ENCODE measurements at places on chromosomes 1 and 21. TPM values are rescaled to one million over a fixed set of nuclear protein-coding genes. Genes with fewer than 3 reads are reported as not detected.

DNA sequence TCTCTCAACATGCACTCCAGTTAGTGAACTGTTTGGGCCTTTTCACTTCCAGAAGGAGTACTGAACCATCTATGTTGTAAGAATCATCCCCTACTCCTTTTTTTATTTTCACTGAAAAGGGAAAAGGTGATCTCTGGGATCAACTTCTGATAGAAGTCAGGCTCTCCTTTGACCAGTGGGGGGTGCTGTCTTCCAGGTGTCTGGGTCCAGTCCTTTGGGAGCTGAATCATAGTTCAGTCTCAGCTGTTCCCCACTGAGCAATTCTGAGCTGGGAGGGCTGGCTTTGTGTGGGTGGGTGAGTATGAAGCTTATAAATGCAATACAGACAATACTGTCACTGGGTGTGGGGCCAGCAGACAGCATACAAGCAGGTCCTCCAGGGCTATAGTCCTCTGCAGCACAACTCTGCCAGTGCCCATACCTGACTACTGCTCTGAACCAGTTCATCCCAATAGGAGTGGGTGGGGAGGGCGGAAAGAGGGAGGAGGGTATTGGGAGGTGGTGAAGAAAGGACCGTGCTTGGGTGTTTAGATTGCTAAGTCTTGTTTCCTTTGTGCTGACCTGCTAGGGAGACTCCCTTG is 12.5 kb upstream of the SARS1 start:
- DNase-seq: no peak

GRCh38 chr1:89381618-89382017 is 17.8 kb downstream of the GBP6 start:
- DNase-seq: no peak

DNA sequence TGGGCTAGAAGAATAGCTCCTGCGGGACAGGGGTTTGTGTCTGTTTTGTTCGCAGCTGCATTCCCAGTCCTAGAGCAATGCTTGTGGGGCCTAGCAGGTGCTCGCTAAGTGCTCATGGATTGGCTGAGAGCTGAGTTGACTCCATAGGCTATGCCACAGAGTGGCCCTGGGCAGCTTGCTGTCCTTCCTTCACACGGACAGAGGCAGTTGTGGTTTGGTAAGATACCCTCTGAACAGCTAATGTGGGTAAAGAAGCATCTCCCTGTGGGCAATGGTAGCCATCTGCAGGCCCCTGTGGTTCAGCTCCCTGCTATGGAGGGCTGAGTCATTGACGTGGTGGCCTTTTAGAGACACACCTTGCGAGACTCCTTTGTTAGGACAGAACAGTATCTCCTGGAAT is 23.5 kb upstream of the LBR start:
- no peak for DNase-seq

- no peak for DNase-seq
Measured at GRCh38 chr1:222068937-222069336, 327.0 kb upstream of the DUSP10 start.

DNA sequence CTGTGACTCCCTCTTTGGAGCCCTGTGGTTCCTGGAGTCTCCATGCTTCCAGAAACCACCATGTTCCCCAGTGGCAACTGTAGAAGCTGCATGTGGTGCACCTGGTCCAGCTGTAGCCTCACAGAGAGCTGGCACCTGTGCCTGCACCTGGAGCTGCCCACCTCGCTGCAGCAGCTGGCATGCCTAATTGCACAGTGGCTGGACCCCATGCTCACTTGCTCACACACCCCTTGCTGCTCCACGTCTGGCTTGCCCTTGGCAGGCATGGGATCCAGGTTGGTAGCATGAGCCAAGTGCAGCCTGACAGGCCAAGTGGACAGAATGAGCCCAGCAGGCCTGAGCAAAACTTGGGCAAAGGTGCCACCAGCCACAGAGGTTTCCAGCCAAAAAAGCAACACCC is 680.1 kb downstream of the MATN1 start:
- DNase-seq: no peak

- DNase-seq: no peak
Measured at GRCh38 chr1:114458237-114458777, 52.7 kb downstream of the TRIM33 start.

DNA sequence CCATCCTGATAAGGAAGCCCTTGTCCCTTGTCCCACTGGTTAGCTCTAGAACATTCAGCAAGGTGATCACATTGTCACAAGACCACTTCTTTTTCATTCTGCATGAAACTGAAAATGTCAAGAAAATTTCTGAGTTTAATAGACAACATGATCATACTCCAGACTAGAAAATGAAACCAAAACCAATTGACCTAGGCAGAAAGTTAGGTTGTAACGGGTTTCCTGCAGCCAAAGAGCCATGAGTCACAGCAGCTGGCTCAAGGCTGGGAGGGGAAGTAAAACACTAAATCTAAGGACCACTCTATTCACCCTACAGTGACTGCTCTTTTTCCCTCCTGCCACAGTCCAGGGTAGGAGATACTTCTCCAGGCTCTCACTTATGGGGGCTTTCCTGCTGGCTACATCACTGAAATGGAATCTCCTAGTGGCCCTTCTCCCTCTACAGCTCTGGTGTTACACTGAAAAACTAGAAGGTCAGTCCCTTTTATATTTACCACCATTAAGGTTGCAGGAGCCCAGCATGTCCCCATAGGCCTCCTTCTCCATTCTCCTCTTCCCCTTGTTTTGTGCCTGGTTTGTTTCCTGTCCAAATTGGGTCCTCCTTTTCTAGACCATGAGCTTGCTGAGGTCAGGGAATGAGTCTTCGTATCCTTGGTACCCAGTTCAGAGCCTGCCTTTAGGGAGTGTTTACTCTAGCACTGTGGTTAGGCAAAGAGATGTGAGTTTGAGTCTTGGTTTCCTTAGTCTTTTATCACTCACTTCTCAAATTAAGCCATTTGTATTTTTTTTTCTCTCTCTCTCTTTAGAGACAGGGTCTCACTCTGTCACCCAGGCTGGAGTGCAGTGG is 236.5 kb upstream of the JUN start:
- DNase-seq: peak; percentile 39

GRCh38 chr1:234624724-234625117 is 14.7 kb upstream of the IRF2BP2 start:
- no peak for DNase-seq

DNA sequence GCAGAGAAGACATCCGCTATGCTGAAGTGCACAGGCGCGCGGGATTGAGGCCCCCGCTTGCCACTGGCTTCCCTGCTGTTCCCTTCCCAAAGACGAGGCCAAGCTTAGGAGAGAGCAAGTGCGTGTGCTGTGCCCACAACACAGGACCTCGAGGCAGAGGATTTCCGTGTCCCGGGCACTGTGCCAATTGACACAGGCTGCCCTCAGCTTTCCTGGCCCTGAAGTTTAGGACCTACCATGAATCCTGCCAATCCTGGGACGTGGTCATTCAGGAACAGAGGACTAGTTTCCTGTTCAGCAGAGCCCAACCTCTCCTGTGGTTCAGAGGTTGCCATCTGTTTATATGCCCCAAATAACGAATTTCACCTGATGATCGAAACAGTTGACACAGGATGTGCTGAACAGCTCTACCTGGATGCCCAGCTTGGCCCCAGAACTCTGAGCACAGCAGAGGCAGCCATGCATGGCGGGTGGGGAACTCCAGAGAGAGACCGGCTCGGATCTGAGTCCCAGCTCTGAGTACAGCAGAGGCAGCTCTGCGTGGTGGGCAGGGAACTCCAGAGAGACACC is 22.0 kb downstream of the SLC37A1 start:
- DNase-seq: peak; percentile 23

The KRTAP13-2 gene
- total RNA-seq: not detected

DNA sequence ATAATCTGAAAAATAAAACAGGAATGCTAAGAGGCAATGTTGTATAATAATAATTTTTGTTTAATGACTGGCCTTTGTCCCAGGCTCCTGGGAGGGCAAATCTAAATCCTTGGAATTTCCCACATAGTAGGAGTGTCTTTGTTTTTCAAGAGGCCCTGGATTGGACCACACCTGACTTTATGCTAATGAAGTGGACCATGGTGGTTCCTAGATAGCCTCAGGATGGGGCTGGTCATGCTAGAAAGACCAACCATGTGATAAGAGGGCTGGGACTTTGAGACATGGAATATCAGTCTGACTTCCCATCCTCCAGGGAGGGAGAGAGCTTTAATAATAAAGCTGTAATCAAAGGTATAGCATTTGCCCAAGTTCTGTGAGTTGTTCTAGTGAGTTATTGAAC is 138.2 kb upstream of the RAB4A start:
- DNase-seq: no peak

- DNase-seq: peak; percentile 6
Measured at GRCh38 chr1:6111991-6112689, 66.5 kb downstream of the KCNAB2 start.

- DNase-seq: no peak
Measured at GRCh38 chr1:51981555-51981954, 8.9 kb downstream of the RAB3B start.

DNA sequence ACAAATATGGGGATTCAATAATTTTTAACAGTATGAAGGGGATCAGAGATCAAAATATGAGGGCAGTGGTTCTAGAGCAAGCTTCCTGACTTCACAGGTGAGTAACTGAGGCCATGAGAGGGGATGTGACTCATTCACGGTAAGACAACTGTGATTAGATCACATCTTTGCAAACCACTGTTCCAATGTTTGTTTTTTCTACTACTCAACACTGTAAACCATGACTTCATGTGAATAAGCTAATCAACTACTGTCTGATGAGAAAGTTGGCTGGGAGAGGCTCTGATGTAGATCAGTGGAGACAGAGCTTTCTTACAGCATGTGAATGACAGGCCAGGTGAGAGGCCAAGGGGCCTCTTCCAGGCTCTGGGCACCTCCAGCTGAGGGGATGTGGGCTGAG is 84.7 kb downstream of the BRINP2 start:
- DNase-seq: no peak

GRCh38 chr1:35470977-35471613 is 86.1 kb downstream of the KIAA0319L start:
- DNase-seq: no peak

The SPRR5 gene
- not detected for total RNA-seq

GRCh38 chr1:119250299-119250698 is 109.8 kb upstream of the WARS2 start:
- DNase-seq: no peak

- DNase-seq: no peak
Measured at GRCh38 chr21:14064296-14064645, 146.5 kb downstream of the LIPI start.

DNA sequence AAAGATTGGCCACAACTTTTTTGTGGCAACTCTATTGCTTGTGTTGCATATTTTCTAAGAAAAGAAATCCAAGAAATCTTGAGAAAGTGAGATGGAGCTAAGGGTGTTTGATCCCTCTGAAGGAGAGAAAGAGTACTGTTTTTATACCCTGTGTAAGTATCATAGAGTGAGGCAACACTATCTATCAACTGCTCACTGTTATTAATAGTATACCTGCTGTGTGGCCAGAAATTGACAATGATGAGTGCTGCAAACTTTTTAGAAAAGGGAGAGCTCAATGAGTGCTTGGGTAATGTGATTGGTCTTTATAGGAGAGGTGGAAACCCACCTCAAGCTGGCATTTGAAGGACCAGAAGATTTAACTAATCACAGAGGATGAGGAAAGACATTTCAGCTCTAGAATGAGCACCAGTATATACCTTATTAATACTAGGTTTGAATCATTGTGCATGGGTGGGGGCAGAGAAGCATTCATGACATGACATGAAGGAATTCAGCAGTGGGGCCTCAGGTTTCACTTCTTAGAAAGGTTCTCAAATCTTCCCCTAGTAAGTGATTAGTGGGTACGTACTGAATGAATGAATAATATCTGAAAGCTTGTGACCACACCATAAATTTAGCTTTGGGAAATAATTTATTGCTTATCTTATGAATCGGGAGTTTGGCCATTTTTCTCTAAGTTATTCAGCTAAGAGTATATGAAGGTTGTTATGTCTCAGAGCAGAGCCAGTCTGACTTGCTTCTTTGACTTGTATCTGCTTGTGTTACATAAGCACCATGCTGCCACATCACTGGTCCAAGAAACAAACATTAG is 169.2 kb upstream of the SGIP1 start:
- no peak for DNase-seq

DNA sequence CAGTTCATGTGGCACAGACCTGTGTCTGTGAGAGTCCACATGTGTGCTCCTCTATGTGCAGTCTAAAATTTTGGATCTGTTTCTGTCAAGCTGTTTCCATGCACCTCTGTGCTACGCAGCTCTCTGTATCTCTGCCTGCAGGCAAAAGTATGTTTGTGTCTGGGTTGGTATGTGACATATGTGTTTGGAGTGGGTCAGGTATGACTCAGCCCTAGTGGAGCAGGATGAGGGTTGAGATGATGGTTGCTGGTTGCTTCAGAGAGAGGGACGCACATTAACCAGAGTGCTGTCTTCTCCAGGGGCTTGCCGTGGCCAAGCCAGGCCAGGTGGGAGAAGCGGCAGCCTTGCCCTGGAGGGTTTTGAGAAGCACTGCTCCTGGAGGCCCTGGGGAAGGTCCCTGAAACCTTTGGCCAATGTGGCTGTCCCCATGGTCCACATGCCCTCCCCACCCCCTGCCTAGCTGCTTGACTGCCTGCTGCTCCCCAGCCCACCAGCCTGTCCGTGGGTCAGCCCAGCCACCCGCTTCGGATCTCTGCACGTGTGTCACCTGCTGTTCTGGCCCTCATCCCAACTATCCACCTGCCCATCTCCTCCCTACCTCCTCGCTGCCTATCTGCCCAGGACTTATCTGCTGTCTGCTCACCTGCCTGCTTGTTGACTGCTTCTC is 4.1 kb upstream of the EVA1B start:
- DNase-seq: no peak

DNA sequence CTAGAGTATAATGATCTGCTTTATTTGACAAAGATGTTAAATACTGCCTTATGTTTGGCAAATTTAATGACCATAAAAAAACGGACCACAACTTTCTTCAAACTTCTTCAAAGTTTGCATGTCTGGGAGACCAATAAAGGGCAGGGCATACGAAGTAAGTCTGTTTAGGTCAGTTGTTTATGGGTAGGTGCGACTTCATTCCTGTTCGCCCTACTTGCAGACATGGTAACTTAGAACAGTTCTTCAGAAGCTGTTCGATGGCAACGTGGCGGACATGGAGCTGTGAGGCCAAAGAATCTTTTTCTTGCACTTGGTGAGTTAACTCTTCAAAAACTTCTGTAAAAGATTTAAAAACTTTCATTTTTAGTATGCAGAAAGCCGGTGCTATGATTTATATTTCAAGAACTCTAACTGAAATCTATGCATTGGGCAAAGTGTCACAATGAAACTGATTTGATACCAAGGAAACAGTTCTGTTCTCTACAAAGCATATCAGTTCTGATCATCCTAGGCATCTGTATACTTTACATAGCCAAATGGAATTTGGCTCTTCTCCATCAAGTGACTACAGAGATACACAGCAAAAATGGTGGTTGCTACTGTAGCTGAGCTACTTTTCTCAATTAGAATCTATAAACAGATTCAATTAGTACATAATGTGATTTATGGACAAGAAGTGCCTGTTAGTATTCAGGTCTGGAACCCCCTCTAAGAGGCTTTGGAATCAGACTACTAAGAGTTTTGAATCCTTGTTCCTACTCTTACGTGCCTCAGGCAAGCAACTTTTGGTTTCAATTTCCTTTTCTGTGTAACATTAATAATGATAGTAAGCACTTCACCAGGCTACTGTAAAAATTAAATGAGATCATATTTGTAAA is 25.7 kb downstream of the C21orf91 start:
- DNase-seq: no peak
